ENCODE measurements at places on chromosomes 2 and 18.

DNA sequence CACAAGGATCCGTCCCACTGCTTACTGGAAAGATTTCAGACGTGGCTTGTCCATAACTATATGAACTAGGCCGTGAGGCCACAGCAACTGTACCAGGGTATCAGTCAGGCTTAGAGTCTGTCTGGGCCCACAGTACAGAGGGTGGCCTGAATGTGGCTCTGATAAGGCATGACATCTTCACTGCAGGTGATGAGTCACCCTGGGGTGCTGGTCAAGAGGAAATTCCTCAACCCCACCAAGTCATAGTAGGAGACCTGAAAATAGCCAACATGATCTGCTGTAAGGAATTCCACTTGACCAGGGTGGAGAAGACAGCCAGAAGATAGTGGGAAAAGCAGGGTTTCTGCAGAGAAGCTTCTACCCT is 107.7 kb downstream of the INHBB start:
- peak; percentile 21 for DNase-seq

DNA sequence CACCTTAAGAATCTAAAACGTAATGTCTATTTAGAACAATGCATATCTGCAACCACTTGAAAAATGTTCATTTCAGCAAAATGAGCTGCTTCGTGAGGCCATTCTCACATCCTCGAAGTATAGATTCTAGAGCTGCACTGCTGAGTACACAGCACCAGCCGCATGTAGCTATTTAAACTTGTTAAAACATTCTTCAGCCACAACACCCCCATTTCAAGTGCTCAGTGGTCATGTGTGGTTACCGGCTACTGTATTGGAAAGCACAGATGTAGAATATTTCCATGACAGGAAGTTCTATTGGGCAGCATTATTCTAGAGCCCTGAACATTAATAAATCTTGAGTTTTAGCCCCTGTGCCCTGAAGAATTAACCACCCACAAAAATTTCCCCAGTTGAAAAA is 35.0 kb downstream of the SUMO1 start:
- DNase-seq: no peak

DNA sequence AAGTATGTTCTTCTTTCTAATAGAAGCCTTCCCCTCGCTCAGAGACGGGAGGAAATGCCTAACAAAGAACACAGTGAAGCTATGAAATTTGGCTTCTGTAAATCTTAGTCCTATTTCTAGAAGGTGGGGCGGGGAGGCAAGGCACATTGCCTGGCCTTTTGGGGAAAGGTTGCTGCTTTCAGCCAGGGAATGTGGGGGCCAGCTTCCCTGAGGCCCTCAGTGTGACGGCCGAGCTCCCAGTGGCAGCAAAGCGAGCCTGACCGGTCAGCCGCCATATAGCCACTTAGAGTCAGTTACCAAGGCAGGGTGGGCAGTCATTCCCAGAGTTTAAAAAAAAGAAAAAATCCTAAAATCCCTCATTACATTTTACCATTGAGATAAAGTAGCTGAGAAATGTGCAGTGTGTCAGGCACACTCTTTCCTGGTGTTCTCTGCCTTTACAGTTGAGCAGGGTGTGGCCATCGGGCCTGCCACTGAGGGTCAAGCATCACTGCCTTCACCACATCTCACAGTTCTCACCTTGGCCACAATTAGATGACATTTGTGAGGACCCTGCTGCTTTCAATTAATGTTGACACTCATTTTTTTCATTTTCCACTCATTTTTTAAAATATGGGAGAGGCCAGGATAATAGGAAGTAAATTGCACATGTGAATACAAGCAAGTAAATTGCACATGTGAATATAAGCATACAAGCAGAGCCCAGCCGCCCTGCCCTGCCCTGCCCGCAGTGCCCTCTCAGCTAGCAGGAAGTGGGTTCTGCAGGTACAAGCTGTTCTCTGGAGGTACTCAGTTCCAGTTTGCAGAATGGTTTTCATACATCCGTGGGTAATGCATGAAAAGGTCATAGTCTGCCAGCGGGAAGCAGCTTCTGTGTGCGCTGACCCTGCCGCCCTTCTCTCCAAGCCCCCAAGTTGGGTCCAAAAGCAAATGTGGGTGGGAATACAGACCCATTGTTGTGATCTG is 76.9 kb downstream of the WDSUB1 start:
- no peak for DNase-seq

GRCh38 chr2:45965871-45966498 is 314.5 kb downstream of the PRKCE start:
- DNase-seq: no peak

DNA sequence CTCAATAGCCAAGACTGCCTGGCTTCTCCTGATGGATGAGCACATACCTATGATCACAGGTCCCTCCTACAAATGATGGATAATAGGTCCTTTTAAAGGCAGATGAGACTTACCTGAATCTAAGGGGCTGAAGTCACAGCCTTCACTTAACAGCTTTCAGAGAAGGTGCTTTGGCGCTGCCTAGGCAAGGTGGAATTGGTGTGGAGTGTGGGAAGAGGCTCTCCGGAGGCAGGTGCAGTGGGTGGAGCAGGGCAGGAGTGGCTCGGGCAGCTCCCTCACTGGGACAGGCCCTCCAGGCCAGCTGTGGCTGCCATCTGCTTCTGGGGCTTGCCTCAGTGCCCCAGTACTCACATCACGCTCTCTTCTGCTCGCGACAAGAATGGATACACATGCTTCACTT is 99.0 kb upstream of the TPO start:
- DNase-seq: no peak

- DNase-seq: no peak
Measured at GRCh38 chr2:238106698-238107524, 6.8 kb downstream of the ESPNL start.

DNA sequence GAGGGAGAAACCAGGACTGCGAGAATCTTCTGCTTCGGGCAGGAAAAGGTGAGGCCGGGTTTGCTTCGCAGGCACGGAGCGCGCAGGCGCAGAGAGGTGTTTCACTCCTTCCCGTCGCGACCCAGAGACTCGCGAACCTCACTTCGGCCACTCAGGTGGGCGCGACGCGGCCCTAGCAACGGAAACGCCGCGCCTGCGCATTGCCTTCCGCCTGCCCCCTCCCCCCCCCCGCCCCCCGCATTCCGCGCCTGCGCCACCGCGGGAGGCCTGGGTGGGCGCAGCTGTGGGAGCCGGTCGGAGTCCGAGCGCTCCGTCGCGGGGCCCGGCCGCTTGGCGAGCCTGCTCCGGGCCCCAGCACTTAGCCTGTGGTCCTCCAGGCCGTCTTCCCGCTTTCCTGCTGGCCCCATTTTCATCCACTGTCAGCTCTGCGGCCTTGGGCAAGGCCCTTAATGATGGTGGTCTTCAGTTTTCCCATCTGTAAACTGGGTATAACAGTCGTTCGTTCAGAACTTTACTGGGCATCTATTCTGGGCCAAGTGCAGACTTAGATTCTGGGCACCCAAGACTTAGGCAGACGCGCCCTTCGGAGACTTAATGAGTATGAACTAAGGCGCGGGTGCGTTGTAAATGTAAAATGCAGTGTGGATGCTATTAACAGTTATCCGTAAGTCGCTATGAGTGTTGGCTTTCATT is 62.1 kb upstream of the ACKR3 start:
- DNase-seq: no peak

- no peak for DNase-seq
Measured at GRCh38 chr2:43636621-43637020, 439 bp upstream of the PLEKHH2 start.

DNA sequence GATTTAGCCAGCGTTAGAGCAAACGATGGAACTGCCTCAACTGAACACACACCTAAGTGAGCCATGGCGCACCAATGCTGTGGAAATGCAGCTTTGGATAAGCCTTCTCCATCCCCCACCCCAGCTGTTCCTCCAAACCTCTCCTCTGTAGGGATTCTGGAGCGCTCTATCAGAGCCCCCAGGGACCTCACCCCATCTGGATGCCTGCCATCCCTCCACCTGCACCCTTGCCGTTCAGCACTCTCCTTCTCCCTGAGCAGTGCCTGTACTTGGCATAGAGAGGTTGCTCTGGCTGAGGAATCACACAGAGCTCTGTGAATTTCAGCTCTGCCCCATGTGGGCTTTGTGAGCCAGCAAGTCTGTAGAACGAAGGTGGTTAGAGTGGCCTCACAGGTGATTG is 42.8 kb upstream of the INHBB start:
- DNase-seq: no peak

DNA sequence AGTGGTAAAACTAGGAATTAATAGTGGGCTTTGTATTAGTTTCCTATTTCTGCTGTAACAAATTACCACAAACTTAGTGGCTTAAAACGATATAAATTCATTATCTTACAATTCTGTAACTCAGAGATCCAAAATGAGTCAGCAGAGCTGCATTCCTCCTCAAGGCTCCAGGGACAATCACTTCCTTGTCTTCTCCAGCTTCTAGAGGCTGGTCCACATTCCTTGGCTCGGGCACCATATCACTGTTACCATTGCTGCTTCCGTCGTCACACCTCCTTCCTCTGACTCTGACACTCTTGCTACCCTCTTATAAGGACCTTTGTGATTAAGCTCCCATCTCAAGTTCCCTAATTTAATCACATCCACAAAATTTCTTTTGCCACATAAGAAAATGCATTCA is 567.8 kb upstream of the KLHL29 start:
- DNase-seq: no peak

- no peak for DNase-seq
Measured at GRCh38 chr2:46469700-46470099, 9.7 kb upstream of the TMEM247 start.

- no peak for DNase-seq
Measured at GRCh38 chr2:64937687-64938491, 51.3 kb upstream of the SLC1A4 start.

GRCh38 chr2:231701456-231702373 is 6.6 kb upstream of the PTMA start:
- no peak for DNase-seq

DNA sequence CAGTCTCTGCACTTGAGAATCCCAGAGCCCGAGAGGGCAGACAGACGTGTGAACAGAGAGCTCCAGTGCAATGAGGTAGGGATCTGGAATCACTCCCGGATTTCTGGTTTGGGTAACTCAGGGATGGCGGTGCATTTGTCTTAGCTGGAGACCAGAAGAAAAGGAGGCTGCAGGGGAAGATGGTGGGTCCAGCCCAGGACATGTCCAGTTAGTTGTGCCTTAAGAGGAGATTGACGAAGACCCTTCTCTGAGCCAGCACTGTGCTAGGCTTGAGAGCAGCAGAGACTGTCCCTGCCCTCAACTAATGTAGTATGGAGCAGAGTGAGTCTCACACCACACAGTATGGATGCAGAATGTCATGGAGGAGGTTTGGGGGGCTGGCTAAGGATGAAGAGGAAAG is 150.6 kb upstream of the COPS8 start:
- DNase-seq: no peak

DNA sequence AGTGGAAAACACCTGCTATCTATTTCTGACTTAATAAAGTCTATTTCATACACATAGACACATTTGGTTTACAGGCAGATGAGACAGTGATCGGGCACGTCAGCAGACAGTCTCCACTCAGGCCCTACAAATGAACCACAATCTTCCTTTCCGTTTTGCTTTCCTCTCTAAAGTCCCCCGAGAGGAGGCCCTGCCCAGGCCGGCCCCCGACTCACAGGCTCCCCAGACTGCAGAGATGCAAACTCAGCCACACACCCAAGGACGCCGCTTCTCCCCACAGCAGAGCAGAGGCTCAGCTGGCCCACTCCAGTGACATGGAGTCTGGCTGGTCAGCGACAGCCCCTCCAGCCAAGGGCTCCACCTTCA is 9.3 kb upstream of the MTERF4 start:
- DNase-seq: no peak

GRCh38 chr18:44723411-44723810 is 42.7 kb downstream of the SETBP1 start:
- no peak for DNase-seq

All from AG04449 (cell line).